Transverse colon (tissue), 4 donors: ENCODE measurements at places on chromosomes 5 and 9.

DNA sequence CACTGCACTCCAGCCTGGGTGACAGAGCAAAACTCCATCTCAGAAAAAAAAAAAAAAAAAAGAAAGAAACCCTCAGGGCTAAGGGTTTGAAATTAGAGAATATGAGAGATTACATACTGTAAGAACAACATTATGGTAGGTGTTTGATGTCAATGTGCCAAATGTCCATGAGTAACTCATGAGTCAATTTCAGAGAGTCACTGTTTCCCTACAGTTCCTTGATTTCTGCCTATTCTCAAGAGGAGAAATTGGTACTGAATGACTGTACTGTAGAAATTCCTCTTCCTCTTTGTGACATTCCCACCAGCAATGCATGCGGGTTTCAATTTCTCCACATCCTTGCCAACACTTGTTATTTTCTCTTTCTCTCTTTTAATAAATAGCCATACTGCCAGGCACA, 35.2 kb downstream of the MARVELD2 start:
- no peaks in the 10 kb centered on the region for H3K4me1 ChIP-seq
- no peak for DNase-seq
- H3K36me3 ChIP-seq, result no peaks in the 10 kb centered on the region
- no peak overlapping the region for H3K27ac ChIP-seq
- H3K4me3 ChIP-seq, result no peak overlapping the region

DNA sequence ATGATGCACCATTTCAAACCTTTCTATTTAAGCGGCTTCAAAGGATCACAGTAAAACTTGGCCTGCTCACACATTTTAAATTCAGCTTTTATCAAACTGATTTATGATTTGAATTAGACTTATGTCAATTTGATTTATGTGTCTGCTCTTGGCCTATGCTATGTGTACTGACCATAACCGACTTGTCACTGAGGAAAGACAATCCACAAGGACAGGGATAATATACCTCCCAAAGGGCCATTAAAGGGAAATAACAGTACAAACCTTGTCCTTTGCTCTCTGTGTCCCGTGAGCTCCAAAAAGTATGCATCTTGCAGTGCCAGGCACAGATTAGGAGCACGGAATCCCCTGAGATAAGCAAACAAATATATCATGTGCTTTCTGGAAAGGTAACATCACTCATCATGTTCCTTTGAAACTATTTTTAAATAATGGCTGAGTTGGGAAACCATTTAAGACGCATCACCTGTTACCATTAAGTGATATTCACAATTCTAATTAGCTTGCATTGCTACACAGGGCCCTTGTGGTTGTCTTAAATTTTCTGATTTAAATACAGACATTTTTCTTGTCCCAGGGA, 31.9 kb upstream of the FTMT start:
- no peak overlapping the region for H3K27ac ChIP-seq
- H3K27me3 ChIP-seq, result no peaks in the 10 kb centered on the region
- no peaks in the 10 kb centered on the region for H3K4me1 ChIP-seq
- no peak for DNase-seq
- H3K4me3 ChIP-seq, result no peak overlapping the region

DNA sequence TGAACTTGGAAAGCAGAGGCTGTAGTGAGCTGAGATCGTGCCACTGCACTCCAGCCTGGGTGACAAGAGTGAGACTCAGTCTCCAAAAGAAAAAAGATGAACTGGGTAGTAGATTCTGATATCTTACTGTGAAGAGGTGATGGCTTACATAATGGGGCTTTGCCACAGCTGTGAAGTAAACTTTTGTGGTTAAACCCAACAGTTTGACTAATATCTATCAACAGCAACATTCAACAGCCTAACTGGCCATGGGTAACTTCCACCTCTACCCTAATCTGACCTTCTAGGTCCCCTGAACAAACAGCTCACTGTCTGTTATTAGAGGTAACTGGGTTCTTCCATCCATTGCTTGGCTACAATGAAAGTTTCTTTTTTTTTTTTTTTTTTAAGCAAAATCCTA, 52.1 kb downstream of the TLE1 start:
- H3K27me3 ChIP-seq, result no peaks in the 10 kb centered on the region
- no peak for DNase-seq
- peaks cover 5% of the 10 kb centered on the region for H3K4me1 ChIP-seq
- no peaks in the 10 kb centered on the region for H3K36me3 ChIP-seq
- no peak overlapping the region for H3K27ac ChIP-seq

- no peak overlapping the region for H3K4me3 ChIP-seq
- no peak for DNase-seq
- H3K27me3 ChIP-seq, result no peaks in the 10 kb centered on the region
Observed at GRCh38 chr5:9622971-9623421, 7.2 kb downstream of the TAS2R1 start.

GRCh38 chr5:56070851-56071465, 76.2 kb upstream of the IL6ST start:
- H3K27me3 ChIP-seq, result no peaks in the 10 kb centered on the region
- no peak overlapping the region for H3K27ac ChIP-seq

- no peaks in the 10 kb centered on the region for H3K27me3 ChIP-seq
- H3K27ac ChIP-seq, result no peak overlapping the region
- no peaks in the 10 kb centered on the region for H3K36me3 ChIP-seq
- H3K4me1 ChIP-seq, result no peaks in the 10 kb centered on the region
Observed at GRCh38 chr5:50352382-50352781, 88.7 kb downstream of the EMB start.

- no peak overlapping the region for H3K27ac ChIP-seq
- H3K4me1 ChIP-seq, result no peaks in the 10 kb centered on the region
- no peaks in the 10 kb centered on the region for H3K27me3 ChIP-seq
Observed at GRCh38 chr5:57710126-57710525, 227.5 kb upstream of the ACTBL2 start.

- no peak overlapping the region for H3K27ac ChIP-seq
- DNase-seq, result no peak
- no peaks in the 10 kb centered on the region for H3K4me1 ChIP-seq
- no peaks in the 10 kb centered on the region for H3K36me3 ChIP-seq
Observed at GRCh38 chr5:96014395-96014794, 52.7 kb upstream of the ELL2 start.

DNA sequence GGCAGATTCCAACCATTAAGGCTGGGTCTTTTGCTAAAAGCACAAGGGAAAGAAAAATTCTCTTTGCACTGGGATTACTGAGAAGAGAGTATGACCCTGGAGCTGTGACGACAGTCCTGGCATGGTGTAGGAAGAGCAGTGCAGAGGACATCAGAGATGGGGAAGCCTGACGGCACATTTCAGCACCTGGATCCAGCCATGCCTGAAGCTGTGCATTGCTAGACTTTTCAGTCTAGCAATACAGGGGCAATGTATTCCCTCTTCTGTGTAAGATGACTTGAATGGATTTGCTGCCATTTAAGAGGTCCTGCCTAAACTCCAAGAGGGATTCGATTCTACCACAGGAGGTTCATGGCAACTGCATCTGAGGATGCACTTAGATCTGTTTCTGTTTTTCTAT, 12.3 kb upstream of the MRNIP start:
- H3K4me3 ChIP-seq, result no peak overlapping the region
- no peak overlapping the region for H3K27ac ChIP-seq
- DNase-seq, result no peak
- peaks cover 2% of the 10 kb centered on the region for H3K4me1 ChIP-seq
- peaks cover 34% of the 10 kb centered on the region for H3K36me3 ChIP-seq

DNA sequence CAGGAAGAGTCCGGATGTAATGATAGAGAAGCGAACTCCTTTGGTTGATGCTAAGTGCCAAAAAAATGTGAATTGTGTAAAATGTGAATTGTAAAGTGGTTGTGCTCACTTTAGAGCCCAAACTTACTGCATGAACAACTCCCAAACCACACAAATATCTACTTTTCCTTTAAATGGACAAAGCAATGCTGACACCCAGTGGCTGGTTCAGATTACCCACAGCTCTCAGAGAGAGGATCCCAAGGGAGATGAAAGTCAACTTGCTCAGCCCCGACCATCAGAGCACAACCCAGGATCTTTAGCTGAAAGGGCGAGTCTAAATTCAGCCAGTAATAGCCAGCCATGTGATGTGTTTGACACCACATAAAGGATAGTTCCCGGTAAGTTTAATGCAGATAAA, 133.7 kb downstream of the NMUR2 start:
- DNase-seq, result no peak
- no peaks in the 10 kb centered on the region for H3K27me3 ChIP-seq
- no peaks in the 10 kb centered on the region for H3K4me1 ChIP-seq
- H3K36me3 ChIP-seq, result no peaks in the 10 kb centered on the region
- H3K27ac ChIP-seq, result no peak overlapping the region

DNA sequence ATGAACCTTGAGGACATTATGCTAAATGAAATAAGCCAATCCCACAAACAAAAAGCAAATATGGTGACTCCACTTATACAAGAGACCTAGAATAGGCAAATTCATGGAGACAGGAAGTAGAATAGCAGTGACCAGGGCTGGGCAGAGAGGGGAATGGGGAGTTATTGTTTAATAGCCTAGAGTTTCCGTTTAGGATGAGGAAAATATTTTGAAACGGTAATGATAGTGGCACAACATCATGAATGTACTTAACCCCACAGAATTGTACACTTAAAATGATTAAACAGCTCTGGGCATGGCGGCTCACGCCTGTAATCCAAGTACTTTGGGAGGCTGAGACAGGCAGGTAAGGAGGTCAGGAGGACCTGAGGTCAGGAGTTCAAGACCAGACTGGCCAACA, 65.8 kb downstream of the NSUN2 start:
- no peak overlapping the region for H3K4me3 ChIP-seq
- DNase-seq, result no peak
- no peaks in the 10 kb centered on the region for H3K4me1 ChIP-seq
- H3K27me3 ChIP-seq, result peaks cover 4% of the 10 kb centered on the region
- no peaks in the 10 kb centered on the region for H3K36me3 ChIP-seq
